ENCODE measurements at places on chromosomes 2 and 18.

- DNase-seq: no peak
These were observed 164.4 kb downstream of the PRPF40A start for GRCh38 chr2:152552888-152553287.

GRCh38 chr2:78411303-78411702, 614.2 kb upstream of the REG3G start:
- DNase-seq: no peak

GRCh38 chr2:28356095-28356911, 36.4 kb upstream of the FOSL2 start:
- peak; percentile 19 for DNase-seq

DNA sequence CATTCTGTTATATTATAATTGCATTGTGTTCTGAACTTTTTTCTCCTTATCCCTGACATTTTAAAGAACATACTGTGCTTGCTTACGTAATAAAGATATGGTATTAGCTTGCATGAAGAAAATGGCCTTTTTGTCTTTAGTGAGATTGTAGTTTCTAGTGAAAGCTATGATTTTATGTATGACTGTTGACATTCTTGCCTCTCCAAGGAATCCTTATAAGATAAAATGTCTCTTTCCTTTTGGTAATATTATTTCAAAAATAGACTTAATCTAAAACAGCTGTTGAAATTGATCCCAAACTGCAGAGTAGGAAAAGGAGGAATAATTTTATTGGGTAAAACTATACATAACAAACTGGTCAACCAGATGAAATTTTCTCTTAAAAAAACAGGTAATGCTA, 40.8 kb upstream of the CCDC102B start:
- no peak for DNase-seq
